ENCODE measurements at places on chromosomes 2 and 18.

DNA sequence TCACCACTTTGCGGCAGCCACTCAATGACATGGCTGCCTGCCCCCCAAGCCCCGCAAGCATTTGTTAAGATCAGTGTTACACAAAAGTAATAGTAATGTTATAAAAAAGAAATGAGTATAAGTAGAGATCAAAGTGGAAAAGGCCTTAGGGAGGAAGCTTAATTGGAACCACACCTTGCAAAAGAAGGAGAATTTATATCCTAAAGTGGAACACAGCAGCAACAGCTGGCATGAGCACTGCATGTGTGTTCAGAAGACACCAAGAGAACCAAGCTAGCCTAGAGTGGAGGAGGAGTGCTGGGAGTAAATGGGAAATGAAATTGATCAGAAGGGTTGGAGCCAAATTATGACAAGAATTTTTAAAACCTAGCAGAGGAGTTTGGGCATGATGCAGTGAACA is 73.1 kb upstream of the STK17B start:
- DNase-seq: no peak

GRCh38 chr2:219681694-219682300 is 54.4 kb downstream of the SLC4A3 start:
- DNase-seq: no peak

GRCh38 chr2:129656081-129656598 is 323.3 kb upstream of the RAB6C start:
- DNase-seq: no peak

DNA sequence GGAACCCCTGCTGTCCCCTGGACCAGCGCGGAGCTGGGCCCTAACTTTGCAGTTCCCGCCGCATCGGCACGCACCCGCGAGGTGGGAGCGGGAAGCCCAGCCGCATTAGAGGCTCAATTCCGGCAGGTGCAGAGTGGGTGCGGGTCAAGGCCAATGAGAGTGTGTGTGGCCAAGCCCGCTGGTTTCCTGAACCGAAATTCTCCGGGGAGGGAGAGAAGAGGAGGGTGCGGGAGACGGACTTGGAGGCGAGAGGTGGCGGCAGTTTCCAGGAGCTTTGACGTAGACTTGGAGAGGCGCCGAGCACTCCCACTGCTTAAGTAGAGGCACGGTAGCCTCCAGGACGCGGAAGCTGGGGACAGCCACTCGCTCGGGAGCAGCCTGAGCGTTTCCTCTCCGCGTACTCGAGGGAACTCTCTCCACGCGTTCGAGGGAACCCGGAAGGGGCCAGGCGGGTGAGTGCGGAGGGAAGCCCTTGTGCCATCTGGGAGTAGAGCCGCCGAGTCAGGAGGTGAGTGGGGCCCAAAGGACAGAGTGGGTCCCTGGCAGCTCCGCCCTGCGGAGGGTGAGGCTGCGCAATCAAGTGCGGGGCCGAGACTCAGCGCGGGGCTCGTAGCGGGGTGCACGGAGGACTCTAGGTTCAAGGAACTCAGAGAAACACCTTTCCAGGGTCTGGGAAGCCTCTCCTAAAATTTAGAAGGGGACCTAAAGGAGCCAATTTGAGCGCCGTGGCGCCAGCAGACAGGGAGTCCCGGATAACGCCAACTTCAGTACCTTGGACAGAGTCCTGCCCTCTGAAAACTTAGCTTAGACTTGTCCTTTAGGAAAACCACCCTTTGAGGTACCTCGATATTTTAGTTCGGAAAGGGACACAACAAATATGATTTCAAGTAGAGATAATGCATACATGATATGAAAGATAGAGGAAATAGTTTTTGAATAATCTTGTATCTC is at the start of gene FAM237A:
TSS of gene FAM237A (plus strand) at position 413 of the 951 bp plus-strand sequence. CDS start 1,750 bp downstream, outside the sequence.
- no peak for DNase-seq

DNA sequence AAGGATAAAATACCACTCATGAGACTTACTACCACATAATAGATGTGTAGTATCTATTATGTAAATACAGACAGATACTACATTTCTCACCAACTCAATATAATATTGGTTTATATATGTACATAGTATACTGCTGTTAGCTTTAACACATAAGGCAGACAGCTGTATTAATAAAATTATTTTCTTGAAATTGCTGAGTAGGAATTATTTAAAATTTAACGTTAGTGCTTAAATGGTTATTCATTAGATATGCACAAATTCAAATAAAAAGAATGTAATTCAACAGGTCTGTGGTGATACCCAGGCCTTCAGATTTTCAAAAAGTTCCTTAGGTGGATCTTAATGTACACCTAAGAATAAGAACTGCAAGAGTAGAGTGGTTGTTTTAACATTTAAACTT is 59.0 kb downstream of the PRPF40A start:
- no peak for DNase-seq

DNA sequence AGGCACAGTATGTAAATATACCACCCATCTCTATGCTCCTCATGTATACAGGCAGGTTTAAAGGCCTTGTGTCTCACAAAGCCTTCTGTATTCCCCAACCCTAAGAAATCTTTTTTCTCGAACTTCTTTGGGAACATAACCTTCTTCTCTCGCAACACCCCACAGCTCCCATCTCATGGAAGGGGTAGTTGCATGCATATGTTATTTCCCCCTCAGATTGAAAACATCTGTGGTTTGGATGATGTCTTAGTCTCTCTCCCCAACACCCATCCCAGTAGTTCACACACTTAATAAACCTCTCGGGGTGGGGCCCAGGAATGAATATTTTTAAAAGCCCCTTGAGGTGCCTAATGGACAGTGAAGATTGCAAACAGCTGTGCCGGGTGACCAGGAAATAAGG is 21.0 kb upstream of the HDAC4 start:
- DNase-seq: no peak

DNA sequence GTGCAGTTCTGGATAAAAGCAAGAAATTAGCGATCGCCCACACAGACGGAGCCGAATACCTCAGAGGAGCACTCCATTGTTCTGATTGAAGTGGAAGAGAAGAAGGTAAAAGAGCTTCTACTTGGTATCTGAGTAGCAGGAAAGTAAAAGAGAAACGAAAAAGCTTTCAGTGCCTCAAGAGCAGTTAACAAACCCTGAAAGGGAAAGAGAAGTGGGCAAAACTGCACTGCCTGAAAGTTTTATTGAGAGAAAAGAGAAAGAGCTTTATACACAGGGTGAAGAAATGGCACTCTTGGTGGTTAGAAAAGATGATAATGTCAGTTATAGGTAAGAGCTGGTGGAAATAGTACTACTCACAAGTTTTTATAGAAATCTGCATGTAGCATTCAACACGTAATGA is 192.8 kb downstream of the CDCA7 start:
- DNase-seq: no peak

DNA sequence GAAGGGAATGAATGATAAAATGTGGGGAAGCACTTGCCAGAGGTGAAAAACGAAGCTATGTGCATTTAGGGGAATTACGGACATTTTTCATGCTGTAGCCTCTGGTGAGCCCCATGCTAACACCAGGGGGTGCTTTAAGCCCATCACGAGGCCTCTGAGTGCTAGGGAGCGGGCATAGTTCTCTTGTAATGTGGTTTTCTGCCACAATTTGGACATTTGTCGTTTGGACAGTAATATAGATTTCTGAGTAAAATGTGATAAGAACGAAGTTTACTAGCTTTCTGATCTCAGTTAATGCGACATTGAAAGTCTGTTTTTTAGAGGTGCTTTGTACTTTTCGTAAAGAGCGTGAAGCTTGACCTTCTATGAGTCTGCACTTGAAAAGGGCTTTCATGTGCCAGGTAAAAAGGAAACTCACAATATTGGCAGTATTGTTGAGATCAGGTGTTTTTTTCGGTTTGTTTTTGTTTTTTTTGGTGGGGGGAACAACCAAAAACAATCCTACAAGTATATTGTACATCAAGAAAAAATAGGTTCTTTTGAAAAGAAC is 50.6 kb downstream of the TRAF3IP1 start:
- DNase-seq: no peak

DNA sequence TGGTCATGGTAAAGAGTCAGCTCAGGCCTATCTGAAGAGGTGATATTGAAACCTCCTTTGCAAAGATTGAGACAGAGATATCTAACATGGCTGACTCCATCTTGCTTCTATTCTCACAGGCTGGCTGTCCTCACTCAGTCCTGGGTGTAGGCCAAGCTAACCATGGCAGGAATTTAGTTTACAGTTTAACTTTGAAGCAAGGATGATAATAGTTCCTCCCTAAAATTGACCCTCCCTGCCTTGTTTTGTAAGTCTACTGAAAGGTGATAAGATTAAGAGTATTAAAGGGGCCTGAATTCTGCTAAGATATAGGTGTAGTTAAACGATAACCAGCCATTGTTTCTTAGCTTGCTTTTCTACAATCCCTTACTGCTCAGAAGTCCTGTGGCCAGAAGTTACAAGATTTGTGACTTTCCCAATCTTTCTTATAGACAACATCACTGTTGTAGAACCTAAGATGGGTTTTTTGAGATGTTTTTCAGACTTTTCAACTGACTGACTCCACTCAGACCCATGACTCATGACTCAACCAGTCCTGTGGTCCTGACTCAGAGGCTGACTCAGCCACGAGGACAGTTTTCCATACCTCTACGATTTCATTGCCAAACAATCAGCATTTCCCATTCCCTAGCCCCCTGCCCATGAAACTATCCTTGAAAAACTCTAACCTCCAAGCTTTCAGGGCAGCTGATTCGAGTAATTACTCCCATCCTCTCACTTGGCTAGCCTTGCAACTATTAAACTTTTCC is 195.7 kb upstream of the SESTD1 start:
- DNase-seq: no peak

DNA sequence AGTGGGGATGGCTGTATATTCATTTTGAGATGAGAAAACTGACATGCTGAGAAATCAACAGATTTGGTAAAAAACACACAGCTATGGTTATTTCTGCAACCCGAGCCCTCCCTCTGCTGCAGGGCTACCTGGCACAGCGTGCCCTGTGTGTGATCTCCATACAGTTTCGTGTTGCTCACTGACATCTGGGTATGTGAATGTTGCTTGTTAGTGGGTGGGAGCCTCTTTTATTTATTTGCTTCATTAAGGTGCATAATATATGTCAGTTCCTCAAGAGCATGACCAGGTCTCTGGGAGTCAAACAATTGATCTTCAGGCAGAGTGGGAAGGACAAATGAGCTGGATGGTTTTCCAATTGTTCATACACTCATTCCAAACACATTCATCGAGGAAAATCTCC is 139.1 kb upstream of the FHL2 start:
- no peak for DNase-seq

- DNase-seq: no peak
Observed at GRCh38 chr2:98793897-98794830, 63.2 kb upstream of the MGAT4A start.

DNA sequence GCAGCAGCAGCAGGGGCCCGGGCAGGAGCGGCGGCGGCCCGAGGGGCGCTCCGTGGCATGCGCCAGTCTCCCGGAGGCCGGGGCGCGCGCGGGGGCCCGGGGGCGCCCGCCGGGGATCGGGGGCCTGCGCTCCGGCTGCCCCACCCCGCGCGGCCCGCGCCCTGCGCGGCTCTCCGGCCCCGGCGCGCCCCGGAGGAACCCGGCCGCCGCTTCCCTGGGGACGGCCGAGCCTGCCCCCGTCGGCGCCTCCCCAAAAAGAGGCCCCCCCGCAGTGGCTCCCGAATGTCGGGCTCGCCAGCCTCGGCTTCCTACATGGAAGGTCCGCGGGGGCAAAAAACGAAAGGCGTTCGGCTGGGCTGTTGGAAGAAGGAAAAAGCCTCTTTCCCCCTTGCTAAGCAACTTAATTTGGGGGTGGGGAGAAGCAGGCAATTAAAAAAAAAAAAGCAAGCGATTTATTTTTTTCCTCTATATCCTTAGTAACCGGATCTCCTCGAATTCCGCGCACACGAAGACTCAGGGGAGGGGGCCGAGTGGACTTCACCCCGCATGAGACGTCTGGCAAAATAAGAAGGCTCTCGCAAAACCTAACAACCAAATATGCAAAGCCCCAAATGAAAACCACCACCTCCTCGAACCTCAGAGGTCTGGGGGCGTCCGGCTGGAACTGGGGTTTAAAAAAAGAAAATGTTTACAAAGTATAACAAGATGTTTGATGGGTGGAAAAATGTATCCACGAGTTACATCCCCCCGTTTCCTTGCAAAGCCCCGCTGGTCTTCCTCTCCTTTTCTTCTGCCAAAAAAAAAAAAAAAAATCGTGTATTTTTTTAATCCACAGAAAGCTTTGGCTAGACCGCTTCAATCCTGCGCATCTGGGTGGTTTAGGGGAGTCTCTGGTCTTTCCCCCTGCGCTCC is at the start of gene SMAD7:
TSS of gene SMAD7 (minus strand) at position 430 of the 912 bp plus-strand sequence. CDS start 541 bp downstream, outside the sequence.
- DNase-seq: no peak

- DNase-seq: no peak
Observed at GRCh38 chr2:44218771-44219170, 50.1 kb downstream of the PPM1B start.

DNA sequence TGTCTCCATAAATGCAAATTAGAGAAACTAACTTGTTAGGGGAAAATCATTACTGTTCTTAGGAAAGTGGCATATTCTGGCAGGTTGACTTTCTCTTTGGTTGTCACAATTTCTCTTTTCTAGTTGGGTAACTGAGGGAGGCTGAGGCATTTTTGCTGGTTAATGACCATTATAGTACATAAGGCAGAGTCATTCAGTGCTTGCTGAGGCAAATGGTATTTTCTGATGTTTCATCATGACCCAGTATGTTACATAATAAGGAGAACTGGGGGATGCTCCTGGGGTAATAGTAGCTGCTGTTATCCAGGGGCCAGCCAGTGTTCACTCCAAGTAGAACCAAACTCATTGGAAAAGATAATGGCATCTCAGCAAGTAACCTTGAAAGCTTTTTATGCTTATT is 62.3 kb downstream of the ITGA6 start:
- no peak for DNase-seq

- DNase-seq: no peak
Observed at GRCh38 chr2:165147186-165148045, 56.4 kb downstream of the SCN3A start.

DNA sequence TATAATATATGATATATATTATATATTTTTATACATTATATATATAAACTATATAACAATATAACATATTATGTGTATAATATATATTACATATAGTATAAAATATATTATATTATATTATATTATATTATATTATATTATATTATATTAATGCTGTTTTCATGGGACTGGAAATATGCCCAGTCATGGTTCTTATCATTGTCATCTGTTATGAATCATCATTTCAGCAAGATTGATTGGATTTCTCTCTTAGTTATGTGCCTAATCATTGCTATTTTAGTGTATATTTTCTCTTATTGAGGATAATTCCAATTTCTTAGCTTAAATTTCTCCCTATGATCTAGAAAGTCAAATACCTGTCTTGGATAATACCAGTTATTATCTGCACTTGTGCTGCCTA is 617.8 kb downstream of the TRIB2 start:
- DNase-seq: no peak

- DNase-seq: no peak
Observed at GRCh38 chr2:189411860-189412259, 29.4 kb upstream of the WDR75 start.
